NCI-H1417 treated with DMSO at 0.1 percent for 48 hours (cell line): ENCODE measurements at places on chromosomes 1 and 21.

- no peak for DNase-seq
Observed at GRCh38 chr1:22848405-22848804, 124.3 kb downstream of the LACTBL1 start.

DNA sequence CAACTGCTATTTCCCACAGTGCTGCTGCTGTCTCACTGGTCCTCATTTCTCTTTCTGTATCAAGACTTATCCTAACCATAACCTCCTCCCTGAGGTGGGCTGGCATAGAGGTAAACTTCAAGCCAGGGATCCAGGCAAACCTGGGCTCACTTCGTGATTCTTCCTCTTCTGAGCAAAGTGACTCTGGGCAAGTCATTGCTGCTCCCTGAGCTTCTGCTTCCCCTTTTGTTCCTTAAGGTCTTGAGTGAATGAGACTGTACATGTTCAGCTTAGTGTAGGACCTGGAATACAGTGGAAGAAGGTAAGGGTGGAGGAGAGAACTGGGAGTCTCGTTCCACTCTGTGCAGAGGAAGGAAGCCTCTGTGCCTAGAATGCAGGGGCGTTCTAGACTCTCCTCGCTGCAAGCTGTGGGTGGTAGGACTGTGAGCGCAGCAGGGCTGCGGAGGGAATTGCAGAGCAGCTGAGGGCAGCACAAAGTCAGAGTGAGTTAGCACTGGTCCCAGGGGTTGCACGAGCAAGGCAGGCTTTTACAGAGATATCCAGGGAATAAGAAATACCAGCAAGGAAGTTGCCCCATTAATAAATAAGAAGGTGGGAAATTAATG is 11.4 kb upstream of the ERI3 start:
- DNase-seq, result no peak

DNA sequence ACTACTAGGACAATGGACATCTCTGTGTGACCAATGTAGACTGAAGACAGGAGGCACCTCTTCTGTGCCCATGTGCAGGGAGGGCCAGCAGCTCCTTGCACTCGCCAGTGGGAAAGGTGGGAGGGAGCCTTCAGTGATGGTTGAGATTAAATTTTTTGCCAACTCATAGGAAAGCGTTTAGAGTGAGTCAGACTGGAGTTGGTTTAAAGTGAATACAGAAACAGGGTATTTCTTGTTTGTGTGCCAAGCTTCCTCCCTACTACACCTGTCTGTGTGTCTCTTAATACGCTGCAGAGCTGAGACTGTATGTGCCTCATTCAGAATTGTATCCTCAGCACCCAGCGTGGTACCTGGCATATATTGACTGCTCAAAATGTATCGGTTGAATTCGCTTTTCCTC is 13.5 kb upstream of the COL16A1 start:
- DNase-seq, result no peak

GRCh38 chr1:99943223-99943794 is 26.5 kb upstream of the SLC35A3 start:
- no peak for DNase-seq

GRCh38 chr1:224493269-224493668 is 58.7 kb upstream of the WDR26 start:
- peak; percentile 74 for DNase-seq

DNA sequence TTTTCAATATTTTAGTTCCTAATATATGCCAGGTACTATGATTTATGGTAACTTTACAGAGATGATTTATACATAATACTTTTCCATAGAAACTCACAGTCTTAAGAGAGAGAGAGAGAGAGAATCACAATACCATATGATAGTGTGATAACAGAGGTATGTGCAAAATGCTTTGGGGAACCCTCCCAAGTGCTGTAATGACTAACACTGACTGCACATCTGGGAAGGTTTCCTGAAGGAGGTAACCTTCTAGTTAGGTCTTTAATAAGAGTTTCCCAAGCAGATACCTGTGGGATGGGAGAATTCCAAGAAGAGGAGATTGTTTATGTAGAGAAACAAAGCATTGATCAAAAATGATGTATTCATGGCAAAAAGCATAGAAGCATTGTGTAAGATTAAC is 34.6 kb upstream of the PIGC start:
- no peak for DNase-seq
